DMS79 treated with DMSO at 0.1 percent for 48 hours (cell line): ENCODE measurements at places on chromosomes 12 and 14.

- peak; percentile 90 for DNase-seq
Observed at GRCh38 chr14:79074510-79074909, 904.3 kb downstream of the NRXN3 start.

- no peak for DNase-seq
Observed at GRCh38 chr14:58479975-58480374, 52.5 kb downstream of the KIAA0586 start.

DNA sequence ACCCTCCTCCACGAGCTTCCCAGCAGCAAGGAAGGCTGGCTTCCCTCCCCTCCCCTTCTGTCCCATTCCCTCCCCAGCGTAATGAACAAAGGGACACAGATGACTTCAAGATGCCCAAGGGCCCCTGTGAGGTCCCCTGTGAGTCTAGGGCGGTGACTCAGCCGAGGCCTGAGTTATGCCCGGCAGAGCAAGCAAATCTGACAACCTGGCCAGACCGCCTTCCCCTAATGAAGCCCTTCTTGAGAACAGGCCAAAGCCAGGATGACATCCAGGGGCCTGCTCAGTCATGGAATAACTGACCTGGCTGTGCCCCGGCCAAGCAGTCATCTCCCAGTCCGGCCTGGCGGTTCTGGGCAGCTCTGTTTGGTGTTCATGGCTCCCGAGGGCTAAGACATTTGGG, 89.2 kb downstream of the DICER1 start:
- no peak for DNase-seq

- peak; percentile 56 for DNase-seq
Observed at GRCh38 chr12:15801770-15802744, 12.9 kb upstream of the EPS8 start.

- no peak for DNase-seq
Observed at GRCh38 chr12:47223031-47223847, 143.5 kb upstream of the AMIGO2 start.

DNA sequence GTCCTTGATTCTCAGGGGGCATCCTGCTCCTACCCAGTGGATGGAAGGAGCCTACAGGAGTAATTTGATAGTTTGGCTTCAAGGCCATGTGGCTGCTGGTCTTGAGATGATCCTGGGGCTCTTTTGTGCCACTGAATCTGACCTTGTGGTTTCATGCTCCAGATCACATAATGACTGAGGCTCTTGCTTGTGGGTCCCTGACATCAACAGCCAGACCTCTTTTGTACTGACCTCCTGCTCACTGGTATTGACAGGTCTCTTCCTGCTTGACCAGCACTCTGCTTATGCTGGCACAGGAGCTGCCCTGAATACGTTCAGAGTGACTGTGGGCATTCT, 23.2 kb upstream of the JPH4 start:
- DNase-seq: peak; percentile 13

DNA sequence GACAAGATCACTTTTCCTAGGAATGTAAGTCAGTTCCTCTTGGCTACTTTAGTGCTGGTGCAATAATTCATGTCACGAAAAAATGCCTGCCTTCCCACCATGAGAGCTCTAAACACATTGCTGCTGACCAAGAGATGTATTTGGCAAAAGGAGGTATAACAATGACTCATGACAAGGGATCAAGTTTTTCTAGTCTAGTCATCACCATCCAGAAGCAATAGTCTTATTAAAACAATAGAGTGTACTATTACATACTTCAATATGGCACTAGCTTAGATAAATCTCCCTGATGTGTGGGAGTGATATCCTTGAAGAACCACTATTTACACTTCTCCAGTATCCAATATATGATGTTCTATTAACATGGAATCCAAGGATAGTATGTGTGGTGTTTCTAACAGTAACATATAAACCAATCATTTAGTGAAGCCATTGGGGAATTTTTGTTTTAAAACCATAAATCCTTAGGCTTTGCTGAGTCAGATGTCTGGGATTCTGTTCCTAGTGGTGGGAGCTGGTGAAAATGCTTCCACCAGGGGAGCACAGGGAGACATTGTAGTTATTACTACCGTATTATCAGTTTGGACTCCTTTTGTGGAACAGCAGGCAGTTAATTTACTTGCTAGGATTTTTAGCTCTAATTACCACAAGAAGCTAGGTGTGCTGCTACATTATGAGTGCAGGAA, 1387.5 kb downstream of the LRFN5 start:
- no peak for DNase-seq

DNA sequence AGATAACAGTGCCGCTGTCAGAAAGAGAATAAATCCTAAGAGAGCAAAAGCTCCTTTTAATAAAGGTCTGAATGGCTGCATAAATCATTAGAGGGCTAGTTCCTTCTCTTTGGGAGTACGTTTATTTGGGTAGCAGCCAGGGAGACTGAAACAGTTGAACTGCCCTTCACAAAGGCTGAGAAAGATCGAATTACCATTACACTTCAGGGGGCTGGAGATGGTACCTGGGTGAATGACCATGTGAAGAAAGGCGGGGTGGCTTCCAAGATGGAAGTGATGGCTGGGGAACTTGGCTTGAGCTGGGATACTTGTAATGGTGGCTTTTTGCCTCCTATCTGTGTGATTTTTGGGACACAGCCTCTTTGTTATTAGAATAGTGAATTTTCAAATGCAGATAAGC, 1.7 kb upstream of the FGD4 start:
- peak; percentile 65 for DNase-seq

- DNase-seq: no peak
Observed at GRCh38 chr12:119432949-119433348, 98.4 kb downstream of the CCDC60 start.

DNA sequence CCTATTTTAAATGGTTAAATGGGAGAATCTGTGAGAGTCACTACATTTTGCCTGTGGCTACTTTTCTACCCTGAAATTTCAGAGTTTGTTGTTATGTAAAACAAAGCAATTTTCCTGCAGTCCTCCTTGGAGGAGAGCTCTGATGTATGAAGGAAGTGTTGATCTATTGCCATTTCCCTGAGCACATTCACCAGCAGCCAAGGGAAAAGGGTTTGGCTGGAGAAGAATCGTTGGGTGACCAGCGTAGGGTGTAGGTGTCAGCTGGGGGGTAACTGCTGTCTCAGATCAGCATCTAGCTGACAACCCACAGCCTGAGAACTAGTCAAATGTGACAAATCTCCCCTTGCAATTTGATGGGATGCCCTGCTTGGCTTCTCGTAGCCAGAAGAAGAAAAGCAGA, 230.5 kb downstream of the PDZRN4 start:
- no peak for DNase-seq

- DNase-seq: no peak
Observed at GRCh38 chr12:31310488-31310887, 15.5 kb downstream of the SINHCAF start.

GRCh38 chr12:118590406-118591150, 214.2 kb downstream of the SUDS3 start:
- DNase-seq: no peak

- no peak for DNase-seq
Observed at GRCh38 chr14:20563971-20564370, 3.1 kb upstream of the RNASE9 start.

DNA sequence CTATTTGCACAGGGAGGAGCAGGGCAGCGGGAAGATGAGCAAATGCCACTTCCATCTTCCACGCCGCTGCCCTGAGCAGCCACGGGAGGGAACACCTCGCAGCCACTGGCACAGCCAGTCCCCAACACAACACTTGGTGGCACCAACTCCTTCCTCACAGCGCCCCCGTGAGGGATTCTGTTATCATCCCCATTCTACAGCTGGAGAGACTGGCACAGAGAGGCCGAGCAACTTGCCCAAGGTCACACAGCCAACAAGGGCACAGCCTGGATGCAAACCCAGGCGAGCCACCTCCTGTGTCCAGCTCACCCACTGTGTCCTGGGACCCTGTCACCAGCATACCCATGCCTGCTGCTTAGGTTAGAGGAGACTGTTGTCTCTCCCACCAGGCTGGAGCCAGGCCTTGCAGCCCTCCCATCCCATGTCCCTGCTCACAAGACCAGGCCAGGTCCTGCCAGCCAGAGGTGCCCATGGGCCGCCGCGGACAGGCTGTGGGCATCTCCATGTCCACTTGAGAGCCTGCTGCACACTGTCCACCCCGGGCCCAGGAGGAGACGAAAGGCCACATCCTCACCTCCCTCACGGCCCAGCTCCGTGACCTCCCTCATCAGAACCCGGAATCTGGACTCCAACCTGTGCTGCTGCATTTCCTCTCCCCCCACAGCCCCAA, 57.0 kb downstream of the NCOR2 start:
- DNase-seq: no peak

GRCh38 chr14:81555051-81555450, 21.4 kb upstream of the SEL1L start:
- peak; percentile 93 for DNase-seq

- DNase-seq: peak; percentile 100
Observed at GRCh38 chr14:39432179-39432618, at the start of gene FBXO33. Gene FBXO33 (minus strand): TSS chr14:39432433. CDS start chr14:39432162, 271 bp downstream.

- no peak for DNase-seq
Observed at GRCh38 chr14:104878582-104878981, 13.5 kb downstream of the CEP170B start.

DNA sequence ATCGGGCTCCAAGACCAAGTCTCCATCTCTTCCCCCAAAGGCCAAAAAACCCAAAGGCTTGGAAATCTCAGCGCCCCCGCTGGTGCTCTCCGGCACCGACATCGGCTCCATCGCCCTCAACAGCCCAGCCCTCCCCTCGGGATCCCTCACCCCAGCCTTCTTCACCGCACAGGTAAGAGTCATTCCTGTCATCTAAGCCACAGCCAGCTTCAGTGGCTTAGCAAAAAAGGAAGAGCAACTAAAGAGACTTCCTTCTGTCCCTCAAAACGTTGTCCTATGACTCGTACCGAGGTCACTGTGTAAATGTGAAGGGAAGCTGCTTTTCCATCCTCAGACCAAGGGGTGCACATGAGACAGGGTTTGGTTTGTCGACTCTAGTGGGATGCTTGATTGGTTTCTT, 53.4 kb downstream of the ELK3 start:
- DNase-seq: no peak

DNA sequence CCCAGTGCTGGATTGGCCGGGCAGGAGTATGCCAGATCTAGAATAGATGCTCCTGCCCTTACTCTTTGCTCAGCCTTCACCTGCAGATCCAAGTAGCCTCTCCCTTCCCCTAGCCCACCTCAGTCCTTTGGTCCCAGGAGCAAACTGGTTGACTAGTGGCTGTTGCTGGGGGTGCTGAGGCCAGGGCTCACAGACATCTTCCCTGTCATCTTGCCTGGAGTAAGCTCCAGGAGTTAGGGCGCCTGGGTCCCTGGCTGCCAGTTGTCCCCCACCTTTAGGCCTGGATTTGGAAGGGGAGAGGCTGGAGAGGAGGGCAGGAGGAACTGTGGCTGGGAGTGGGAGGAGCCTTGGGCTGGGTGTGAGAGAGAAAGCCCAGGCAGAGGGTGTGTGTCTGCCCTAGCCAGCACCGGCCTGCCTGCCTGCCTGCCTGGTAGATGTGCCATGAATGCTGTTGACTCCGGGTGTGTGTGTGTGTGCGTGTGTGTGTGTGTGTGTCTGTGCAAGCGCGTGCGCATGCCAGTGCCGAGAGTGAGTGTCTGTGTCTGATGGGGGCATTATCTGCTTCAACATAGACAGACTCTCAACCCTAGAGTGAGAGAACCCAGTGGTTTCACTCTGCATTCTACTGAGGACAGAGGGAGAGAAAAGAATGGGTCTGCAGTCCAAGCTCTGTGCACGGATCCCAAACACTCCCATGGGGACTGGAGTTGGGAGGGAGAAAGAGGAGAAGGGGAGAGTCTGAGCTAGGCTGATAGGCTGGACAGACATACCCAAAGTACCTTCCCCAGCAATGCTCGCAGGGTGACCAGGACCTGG, 845 bp upstream of the RARG start:
- DNase-seq: peak; percentile 22

GRCh38 chr14:81187832-81188522, 32.8 kb downstream of the GTF2A1 start:
- DNase-seq: no peak

- DNase-seq: no peak
Observed at GRCh38 chr14:35963209-35963608, 137.1 kb downstream of the BRMS1L start.

DNA sequence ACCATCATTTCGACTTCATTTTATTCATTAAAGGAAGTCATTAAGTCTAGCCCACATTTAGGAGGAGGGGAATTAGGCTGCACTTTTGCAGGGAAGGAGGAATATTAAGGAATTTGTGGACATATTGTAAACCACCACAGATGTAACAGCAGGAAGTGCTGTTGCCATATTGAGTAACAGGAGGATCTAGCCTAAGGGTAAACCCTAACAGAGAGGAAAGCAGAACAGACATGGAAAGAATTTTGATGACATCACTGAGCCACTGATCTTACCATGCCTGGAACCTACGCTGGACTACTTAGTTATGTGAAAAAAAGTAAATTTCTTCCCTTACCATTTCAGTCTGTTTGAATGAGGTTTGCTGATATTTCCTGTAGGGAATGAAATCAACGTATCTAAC, 100.7 kb upstream of the ATF7IP start:
- DNase-seq: no peak

- DNase-seq: peak; percentile 98
Observed at GRCh38 chr14:20477211-20477876, 8.1 kb downstream of the PNP start.

- no peak for DNase-seq
Observed at GRCh38 chr14:63504648-63505047, 38.5 kb downstream of the PPP2R5E start.

DNA sequence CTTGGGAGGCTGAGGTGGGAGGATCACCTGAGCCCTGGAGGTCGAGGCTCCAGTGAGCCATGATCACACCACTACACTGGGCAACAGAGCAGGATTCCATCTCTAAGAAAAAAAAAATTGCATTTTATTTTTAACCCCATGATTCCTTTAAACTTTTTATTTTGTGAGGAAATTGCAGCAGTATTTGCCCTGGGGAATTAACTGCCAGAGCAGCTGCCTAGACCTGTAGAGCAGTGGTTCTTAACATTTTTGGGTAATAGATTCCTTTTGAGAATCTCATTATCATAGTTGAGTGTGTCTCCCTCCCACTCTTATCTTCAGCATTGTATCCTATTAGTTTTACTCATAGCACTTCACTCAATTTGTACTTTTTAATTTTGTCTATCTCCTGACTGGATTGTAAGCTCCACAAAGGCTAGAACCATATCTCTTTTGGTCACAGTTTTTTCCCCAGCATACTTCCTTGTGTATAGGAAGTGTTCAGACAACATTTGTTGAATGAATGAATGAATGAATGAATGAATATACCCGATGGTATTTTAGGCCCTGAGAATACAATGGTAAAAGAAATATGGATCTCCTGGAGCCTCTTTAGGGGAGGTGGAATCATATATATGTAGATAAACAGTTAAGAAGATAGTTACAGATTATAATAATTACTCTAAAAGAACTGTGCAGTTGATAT, 40.6 kb downstream of the BRMS1L start:
- DNase-seq: no peak

GRCh38 chr12:89344043-89344861, 8.0 kb downstream of the DUSP6 start:
- no peak for DNase-seq

DNA sequence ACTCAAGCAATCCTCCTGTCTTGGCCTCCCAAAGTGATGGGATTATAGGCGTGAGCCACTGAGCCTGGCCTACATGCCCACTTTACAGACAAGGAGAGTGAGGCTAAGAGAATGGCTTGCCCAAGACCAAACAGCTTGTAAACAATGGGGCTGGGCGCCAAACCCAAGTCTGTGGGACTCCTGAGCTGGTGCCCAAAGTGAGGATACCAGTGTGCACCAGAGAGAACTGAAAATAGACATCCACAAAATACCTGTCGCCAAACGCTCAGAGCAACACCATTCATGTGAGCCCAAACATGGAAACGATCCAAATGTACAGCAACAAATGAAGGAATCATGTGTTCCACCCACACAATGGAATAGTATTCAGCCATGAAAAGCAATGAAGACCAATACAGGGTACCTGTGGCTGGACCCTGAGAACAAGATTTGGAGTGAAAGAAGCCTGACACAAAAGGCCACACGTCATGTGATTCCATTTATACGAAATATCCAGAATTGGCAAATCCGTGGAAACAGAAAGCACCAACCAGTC, 38.2 kb downstream of the CCNK start:
- DNase-seq: no peak
